ENCODE measurements at places on chromosomes 7 and 10.

DNA sequence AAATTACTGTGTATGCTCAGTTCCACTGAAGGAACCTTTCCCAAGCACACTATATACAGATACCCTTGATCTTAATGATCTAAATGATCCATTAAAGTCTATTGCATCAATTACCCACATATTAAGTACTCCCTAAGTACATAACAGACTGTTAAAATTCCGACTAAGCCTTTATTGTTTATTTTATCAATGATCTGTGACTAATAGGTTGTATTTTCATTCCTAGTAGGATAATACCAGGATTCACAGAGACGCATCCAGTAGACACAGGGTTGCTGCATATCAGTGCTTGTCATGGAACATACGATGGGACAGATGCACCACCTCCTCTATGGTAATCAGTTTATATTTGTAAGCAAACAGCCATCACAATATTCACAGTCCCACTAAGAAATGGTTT, 159.6 kb upstream of the SLC26A5 start:
- no peak for DNase-seq

DNA sequence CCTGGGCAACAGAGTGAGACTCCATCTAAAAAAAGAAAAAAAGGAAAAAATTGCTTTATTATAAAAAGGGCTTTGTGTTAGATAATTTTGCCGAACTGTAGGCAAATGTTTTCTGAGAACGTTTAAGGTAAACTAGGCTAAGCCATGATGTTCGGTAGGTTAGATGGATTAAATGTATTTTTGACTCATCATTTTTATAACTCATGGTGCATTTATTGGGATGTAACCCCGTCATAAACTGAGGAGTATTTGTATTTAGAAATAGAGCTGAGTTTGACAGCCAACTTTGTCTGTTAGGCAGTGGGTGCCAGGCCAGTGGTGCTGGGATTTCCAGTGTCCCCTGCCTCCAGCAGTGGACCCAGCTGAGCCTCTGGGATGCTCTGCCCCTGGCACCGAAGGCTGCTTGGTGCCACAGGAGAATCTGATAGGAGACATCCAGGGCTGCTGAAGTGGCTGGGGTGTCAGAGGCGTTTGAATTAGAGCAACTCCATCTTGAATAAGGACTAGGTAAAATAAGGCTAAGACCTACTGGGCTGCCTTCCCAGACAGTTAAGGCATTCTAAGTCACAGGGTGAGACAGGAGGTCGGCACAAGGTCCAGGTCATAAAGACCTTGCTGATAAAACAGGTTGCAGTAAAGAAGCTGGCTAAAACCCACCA, 114.9 kb upstream of the EEPD1 start:
- no peak for DNase-seq

- DNase-seq, result no peak
These were observed 54.7 kb upstream of the AFAP1L2 start for GRCh38 chr10:114458955-114459354.

DNA sequence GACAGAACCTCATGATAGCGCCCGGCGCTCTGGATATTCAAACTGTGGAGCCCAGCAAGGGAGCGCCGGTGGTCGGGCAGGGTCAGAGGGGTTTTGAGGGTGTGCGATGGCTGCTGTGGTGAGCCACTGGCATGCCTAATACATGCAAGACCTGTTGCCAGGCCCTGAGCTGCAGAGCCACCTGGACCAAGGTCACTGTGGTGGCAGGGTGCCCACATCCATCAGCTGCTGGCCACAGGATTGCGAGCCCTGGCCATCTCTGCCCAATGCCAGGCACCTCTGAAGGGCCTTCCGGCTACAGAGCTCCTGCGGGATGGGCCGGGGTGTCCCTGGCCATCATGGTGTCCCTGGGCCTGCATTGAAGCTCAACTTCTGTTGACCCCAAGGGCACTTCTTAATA, 123.0 kb upstream of the TNRC18 start:
- DNase-seq, result no peak

- DNase-seq, result no peak
These were observed 8.7 kb upstream of the SAMD9L start for GRCh38 chr7:93156884-93157283.

GRCh38 chr10:85635650-85636049, 730.9 kb downstream of the GRID1 start:
- no peak for DNase-seq

GRCh38 chr7:106134241-106134640, 22.1 kb upstream of the SYPL1 start:
- no peak for DNase-seq

- DNase-seq, result no peak
These were observed 125.1 kb downstream of the ANKRD7 start for GRCh38 chr7:118349604-118350003.

DNA sequence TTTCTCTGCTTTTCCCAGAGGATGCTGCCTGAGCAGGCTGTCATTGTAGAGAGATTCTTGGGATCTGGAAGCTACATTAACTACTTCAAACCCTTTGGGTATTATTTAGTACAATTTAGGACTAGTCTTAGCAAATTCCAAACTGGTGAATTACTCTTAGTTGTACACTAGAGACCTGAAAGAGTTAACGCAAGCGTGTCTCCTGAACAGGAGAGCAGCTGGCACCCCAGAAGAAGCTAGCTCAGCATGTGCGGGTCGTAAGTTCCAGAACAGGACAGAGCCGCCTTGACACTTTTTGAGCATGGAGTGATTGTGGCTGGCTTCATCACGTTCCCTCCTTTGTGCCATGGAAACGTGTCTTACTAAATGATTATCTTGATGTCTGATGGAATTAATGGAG, 495.7 kb upstream of the TPK1 start:
- no peak for DNase-seq

- DNase-seq, result no peak
These were observed 599.0 kb downstream of the SORCS1 start for GRCh38 chr10:106565546-106565945.

- DNase-seq, result no peak
These were observed 43.4 kb upstream of the PLEKHA1 start for GRCh38 chr10:122331100-122331499.

GRCh38 chr10:59060852-59061251, 115.6 kb upstream of the PHYHIPL start:
- no peak for DNase-seq

GRCh38 chr7:87148332-87148955, 3.8 kb upstream of the DMTF1 start:
- no peak for DNase-seq

DNA sequence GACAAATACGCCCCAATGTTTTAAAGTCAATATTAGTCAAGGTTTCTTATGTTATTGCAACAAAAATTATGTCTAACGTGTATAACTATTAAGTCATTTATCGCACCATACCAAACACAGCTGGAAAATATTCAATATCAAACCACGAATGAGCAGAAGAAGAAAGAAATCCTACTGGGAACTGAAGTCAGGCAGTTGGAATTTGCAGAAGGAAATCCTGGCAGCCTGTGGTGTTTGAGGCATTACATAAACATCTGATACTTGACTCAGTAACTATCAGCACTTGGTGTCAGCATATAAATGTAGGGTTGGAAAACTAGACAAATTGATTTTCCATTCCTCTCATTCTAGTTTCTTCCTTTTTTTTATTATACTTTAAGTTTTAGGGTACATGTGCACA, 83.4 kb upstream of the NUPR2 start:
- DNase-seq, result no peak

- DNase-seq, result no peak
These were observed 162.0 kb downstream of the DGKI start for GRCh38 chr7:137684776-137685175.

GRCh38 chr7:152462995-152463708, 27.3 kb upstream of the KMT2C start:
- DNase-seq, result peak; percentile 38

- no peak for DNase-seq
These were observed 404.6 kb upstream of the NRP1 start for GRCh38 chr10:33739031-33739430.

DNA sequence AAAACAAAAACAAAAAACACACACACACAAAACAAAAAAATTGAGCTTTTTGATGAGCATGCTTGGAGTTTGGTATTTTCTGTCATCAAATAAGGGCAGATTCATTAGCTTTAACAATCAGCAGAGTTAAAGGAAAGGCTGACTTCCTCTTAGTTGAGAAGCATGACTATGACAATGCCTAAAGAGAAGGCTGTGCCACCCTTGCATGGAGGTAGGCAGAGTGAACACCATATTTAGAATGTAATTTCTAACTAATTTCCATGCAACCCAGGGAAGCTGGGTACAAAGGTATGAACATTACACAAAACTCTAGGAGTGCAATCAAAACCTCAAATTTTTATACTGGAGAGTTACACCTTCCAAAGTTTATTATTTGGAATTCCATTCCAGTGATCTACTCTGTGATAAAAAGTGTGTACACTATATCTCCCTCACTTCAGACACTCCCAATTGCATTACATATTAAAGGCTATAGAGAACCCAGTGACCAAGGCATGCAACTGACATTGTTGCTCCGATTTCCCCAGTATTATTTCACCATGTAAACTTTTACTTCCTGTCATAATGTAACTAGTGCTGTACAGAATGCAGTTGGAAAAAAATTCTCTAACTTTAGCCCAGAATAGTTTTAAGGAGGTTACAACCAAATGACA, 9.4 kb upstream of the CYCS start:
- no peak for DNase-seq

GRCh38 chr10:14782691-14783363, 8.1 kb upstream of the FAM107B start:
- DNase-seq, result no peak

GRCh38 chr10:120042705-120043104, 150.2 kb downstream of the SEC23IP start:
- no peak for DNase-seq

- no peak for DNase-seq
These were observed 1.2 kb downstream of the SUFU start for GRCh38 chr10:102504976-102505300.

DNA sequence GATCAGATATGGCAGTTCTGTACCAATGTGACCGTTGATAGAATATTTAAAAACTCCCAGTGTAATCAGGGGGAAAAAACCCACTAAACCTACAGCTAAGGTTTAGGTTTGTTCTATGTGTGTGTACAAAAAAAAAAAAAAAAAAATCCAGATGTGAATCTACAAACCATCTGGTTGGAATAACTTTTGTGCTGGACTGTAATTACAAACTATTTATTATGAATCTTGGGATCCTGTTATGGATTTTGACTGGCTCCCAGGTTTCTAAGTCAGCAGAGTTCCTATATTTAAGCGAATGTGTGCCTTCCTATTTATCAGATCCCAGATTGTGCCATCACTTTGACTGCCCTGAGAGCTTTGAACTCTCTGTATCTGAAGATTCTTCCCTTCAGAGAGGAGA, 29.1 kb downstream of the BMPER start:
- DNase-seq, result no peak

DNA sequence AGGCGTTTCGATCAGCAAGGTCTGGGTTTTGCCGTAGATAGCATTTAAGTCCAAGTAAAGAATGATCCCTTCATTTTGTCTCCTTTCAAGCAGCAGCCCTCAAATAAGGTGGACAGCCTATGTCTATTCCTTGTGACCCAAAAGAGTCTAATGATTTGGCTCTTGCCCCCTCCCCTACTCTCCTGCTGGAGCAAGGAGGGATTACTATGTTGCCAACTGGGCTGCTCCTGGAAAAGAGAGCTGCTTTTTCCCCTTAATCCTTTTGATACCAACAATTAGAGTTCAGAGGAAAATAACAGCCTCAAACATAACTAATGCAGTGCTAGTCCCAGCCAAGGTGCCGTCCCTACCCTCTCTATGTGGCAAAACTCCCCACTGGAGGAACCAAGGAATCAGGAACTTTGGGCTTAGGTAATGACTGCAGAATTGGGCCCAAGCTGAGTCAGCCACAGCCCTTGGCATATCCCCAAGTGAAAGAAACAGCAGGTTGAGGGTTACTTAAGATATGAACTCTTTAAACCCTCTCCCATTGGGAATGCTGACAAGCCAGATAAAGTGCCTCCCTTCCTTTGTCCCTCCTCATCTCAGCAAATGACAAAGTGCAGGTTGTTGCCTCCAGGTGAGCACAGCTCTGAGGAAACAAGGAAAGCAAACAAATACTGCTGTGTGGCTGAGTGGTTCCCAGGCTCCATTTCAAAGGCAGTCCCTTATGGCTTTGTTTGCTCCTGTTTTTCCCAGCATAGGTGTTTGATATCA, 643.7 kb downstream of the INHBA start:
- peak; percentile 10 for DNase-seq

GRCh38 chr7:105911961-105912575, 35.7 kb upstream of the ATXN7L1 start:
- no peak for DNase-seq

DNA sequence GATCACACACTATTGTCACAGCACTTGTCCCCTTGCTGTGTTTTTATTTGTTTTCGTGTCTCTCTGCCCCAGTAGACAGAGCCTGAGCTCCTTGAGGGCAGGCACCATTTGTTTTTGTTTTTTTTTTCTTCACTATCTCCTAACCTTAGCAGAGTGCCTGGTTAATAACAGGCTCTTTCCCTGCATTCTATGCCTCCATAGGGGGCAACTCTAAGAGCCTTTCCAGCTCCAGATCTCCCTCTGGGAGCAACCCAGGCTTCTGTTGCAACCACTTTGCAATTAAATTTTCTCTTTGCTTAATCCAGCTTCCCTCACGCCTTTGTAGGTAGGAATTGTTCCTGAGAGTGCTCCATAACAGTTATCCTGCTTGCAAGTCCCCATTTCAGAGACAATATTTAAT, 148.4 kb downstream of the PLXDC2 start:
- DNase-seq, result no peak

- no peak for DNase-seq
These were observed 204.4 kb downstream of the DIP2C start for GRCh38 chr10:484925-485661.

DNA sequence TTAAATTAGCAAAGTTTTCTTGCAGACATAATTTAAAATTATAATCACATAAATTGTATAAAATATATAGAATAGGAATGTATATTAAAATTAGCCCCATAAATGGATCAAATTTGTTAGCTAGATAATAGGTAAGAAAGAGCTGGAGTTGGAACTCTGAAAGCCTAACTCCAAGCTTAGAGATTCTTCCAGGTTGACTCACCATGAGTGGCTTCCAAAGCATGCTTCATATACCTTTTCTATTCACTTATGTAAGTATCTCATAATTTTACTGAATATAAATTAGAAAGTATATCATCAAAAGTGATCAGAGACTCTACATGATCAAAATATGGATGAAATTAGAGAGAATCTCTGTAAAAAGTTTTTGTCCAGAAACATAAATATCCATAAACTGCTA, 320.7 kb upstream of the MAGI2 start:
- DNase-seq, result no peak

- DNase-seq, result no peak
These were observed 65.9 kb downstream of the ABCB5 start for GRCh38 chr7:20681258-20681882.

- no peak for DNase-seq
These were observed 22.5 kb upstream of the MYL7 start for GRCh38 chr7:44163591-44163990.

- no peak for DNase-seq
These were observed 851 bp upstream of the GOT1 start for GRCh38 chr10:99431190-99431760.

- DNase-seq, result no peak
These were observed 64.9 kb upstream of the NRBF2 start for GRCh38 chr10:63068246-63068645.

GRCh38 chr10:98431016-98431415, 15.7 kb downstream of the HPS1 start:
- DNase-seq, result no peak

GRCh38 chr7:151769188-151769821, 107.6 kb downstream of the PRKAG2 start:
- DNase-seq, result no peak
